ENCODE measurements at places on chromosomes 1 and 21.

DNA sequence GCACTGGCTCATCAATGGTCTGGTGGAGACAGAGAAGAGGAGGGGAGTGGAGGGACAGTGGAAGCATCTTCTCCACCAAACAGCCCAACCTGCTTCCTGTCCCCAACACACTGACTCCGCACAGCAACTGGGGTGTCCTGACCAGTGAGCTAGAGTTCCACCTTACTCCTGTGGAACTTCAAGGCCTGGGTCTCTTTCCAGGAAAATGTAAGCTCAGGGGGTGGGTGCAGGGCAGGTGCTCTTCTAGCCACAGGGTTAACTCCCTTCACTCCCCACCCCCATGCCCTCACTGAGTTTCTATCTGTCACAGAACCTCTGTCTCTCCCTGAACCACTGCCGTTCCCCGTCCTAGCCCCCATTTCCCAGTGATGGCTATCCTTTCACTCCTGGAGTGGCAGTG is 876 bp downstream of the MOB3C start:
- no peak for DNase-seq

GRCh38 chr1:29574871-29575270 is 338.5 kb downstream of the PTPRU start:
- DNase-seq = no peak

- DNase-seq = no peak
Observed at GRCh38 chr1:183633676-183634343, 1.8 kb downstream of the ARPC5 start.

GRCh38 chr1:185044981-185045813 is at the start of gene RNF2:
Gene RNF2, plus strand, starts transcription at chr1:185045558. Its CDS starts 41,996 bp downstream, at chr1:185087554.
- peak; percentile 90 for DNase-seq

- DNase-seq = no peak
Observed at GRCh38 chr21:21439761-21440160, 441.6 kb downstream of the NCAM2 start.

DNA sequence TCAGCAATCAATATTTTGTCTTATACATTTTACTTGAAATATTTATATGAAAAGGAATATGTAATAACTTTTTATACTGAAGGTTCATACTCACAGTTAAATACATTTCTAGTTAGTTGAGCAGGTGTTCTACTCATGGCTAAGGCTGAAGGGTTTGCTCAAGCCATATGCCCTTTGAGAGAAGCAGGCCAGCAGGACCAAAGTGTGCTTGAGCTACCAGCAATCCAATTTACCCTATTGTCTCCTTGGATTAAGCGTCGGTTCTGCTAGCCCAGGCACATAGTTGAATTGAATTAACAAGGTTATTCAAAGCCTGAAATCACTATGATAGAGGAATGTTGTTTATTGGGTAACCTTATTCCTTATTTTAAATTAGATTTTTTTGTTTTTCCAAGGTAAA is 151.5 kb upstream of the BACE2 start:
- DNase-seq = no peak

DNA sequence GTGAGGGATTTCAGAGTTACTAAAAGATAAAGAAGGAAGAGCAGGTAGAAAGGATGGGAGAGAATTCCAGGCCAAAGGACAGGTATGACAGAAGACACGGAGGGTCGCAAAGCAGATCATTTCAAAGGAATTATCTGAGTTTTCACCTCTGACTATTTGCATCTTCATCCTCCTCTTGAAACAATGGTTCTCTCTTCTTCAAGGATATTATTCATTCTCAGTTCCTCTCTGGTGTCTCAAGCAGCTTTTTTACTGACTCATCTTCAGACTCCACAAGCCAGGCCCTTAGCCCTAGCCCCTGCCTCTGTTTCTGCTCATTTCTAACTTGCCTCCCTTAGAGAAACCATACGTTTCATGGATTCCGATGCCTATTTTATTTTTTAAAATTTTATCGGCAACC is 15.0 kb downstream of the DDX59 start:
- no peak for DNase-seq

DNA sequence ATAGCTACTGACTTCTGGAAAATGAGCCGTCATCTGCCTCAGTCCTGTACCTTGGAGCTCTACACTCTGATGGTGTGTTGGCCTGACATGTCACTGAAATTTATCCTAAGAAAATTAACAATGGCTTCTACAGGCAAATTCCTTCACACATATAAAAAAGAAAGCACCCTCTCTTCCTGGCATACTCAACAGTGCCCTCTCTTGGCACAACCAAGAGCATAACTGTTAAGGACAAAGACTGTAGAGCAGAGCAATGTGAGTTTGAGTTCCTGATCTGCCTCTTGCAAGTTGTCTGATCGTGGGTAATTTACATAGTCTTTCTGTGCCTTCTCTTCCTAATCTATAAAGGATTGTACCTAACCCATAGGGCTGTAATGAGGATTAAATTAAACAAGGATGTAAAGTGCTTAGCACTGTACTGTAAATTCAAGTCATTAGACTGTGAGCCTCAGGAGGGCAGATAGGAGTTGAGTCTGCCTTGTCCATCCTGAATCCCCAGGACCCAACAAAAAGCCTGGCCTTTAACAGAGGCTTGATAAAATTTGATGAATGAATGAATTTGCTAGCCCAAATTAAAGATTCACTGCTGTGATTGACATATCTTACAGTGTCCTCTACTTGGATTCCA is 83.5 kb downstream of the SYF2 start:
- DNase-seq = no peak
